ENCODE measurements at places on chromosomes 7 and 10.

- DNase-seq = no peak
- H3K27me3 ChIP-seq = no peaks in the 10 kb centered on the region
- no peak overlapping the region for H3K4me3 ChIP-seq
- peaks cover 21% of the 10 kb centered on the region for H3K4me1 ChIP-seq
Observed at GRCh38 chr7:137975768-137976167, 26.1 kb downstream of the CREB3L2 start.

GRCh38 chr10:8057636-8058273 is 3.3 kb downstream of the GATA3 start:
- H3K27me3 ChIP-seq = no peaks in the 10 kb centered on the region
- peaks cover 56% of the 10 kb centered on the region for H3K4me1 ChIP-seq
- peak; percentile 61 for DNase-seq
- peak overlapping the region; percentile 79 for H3K27ac ChIP-seq
- H3K4me3 ChIP-seq = peak overlapping the region; percentile 91
- H3K36me3 ChIP-seq = peaks cover 19% of the 10 kb centered on the region

- H3K27me3 ChIP-seq = no peaks in the 10 kb centered on the region
- no peaks in the 10 kb centered on the region for H3K36me3 ChIP-seq
- H3K4me1 ChIP-seq = peaks cover 40% of the 10 kb centered on the region
- H3K4me3 ChIP-seq = peak overlapping the region; percentile 63
- no peak for DNase-seq
Observed at GRCh38 chr7:2520761-2521290, 1.3 kb downstream of the LFNG start.

- H3K27ac ChIP-seq = peak overlapping the region; percentile 34
- peak; percentile 81 for DNase-seq
- H3K36me3 ChIP-seq = no peaks in the 10 kb centered on the region
- peaks cover 39% of the 10 kb centered on the region for H3K4me1 ChIP-seq
- H3K4me3 ChIP-seq = peak overlapping the region; percentile 31
Observed at GRCh38 chr10:118041316-118041715, 5.4 kb downstream of the RAB11FIP2 start.

DNA sequence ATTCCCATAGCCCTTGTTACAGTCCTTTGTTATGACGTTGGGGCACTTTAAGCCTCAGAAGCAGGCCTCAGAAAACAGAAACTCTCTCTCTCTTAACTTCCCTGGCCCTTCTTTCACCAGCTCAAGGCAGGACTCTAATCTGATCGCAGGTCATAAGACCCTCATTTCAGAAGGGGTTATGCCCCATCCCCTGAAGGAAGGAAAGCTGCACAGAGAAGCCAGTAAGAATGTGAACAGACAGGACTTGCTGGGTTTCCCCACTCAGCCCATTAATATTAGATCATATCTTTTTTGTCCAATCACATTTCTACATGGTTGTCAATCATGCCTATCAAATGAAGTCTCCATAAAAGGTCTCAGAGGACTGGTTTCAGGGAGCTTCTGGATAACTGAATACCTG is 49.3 kb upstream of the PHF14 start:
- no peaks in the 10 kb centered on the region for H3K27me3 ChIP-seq
- no peak for DNase-seq
- no peaks in the 10 kb centered on the region for H3K36me3 ChIP-seq

DNA sequence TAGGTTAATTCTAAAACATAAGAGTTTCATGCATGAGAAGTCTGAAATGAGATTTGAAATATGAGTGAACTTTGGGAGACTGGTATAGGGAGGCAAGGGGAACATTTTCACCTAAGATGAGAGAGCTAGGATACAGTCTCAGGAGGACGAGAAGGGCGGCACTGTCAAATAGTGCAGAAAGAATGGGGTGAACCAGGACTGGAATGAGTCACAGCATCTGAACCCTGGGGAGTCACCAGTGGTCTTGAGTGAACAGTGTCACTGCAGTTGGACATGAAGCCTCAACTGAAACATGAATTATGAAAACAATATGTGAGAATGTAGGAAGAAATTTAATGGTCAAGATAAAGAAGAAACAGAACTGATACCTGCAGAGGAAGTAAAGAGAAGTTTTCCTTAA is 33.8 kb downstream of the GNG11 start:
- H3K36me3 ChIP-seq = no peaks in the 10 kb centered on the region
- H3K27ac ChIP-seq = no peak overlapping the region
- H3K4me3 ChIP-seq = no peak overlapping the region
- DNase-seq = no peak
- H3K4me1 ChIP-seq = peaks cover 21% of the 10 kb centered on the region

GRCh38 chr10:48240196-48240595 is 34.3 kb downstream of the FRMPD2 start:
- no peaks in the 10 kb centered on the region for H3K27me3 ChIP-seq
- no peak overlapping the region for H3K27ac ChIP-seq
- no peak for DNase-seq
- no peaks in the 10 kb centered on the region for H3K36me3 ChIP-seq
- no peaks in the 10 kb centered on the region for H3K4me1 ChIP-seq

GRCh38 chr10:122279725-122280141 is 8.6 kb downstream of the BTBD16 start:
- DNase-seq = peak; percentile 74
- no peaks in the 10 kb centered on the region for H3K27me3 ChIP-seq
- no peaks in the 10 kb centered on the region for H3K36me3 ChIP-seq
- H3K27ac ChIP-seq = no peak overlapping the region
- H3K4me3 ChIP-seq = no peak overlapping the region

DNA sequence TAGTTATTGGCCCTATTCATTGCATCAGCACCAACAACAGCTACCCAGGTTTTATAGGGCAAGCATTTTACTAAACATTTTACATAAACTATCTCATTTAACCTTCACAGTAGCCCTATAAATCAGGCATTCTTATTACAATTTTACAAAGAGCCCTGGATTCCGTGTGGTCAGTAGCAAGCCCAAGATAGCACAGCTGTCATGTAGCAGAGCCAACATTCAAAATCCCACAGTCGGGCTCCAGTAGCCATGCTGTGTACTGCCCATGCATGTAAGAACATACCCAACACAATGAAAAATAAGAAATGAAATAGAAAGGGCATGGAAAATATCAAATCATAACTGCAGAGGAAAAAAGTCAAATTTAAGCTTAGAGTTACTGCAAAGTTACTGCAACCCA is 102.3 kb downstream of the NPSR1 start:
- no peak overlapping the region for H3K27ac ChIP-seq
- no peaks in the 10 kb centered on the region for H3K4me1 ChIP-seq
- peaks cover 15% of the 10 kb centered on the region for H3K27me3 ChIP-seq
- no peak for DNase-seq
- H3K4me3 ChIP-seq = no peak overlapping the region

DNA sequence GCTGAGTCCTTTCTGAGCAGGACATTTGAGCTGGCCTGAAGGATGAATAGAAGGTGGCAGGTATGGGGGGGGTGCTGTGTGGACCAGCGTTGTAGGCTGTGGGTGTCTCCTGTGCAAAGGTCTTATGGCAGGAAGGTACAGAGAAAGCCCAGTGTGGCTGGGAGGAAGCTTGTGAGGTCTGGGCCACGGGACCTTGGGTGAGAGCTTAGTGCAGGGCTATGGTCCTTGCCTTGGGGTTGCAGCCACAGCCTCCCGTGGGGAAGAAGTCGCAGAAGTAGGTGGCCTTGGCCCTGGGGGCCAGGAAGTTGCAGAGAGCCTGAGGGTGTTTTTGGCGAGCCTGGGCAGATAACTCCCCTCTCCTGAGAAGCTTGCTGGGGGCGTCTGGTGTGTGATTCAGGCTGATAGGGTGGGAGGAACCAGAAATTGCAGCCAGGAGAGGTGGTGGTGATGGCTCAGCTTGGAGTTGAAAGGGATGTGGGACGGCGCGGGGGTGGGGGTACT is 172.0 kb upstream of the TNRC18 start:
- peaks cover 2% of the 10 kb centered on the region for H3K36me3 ChIP-seq
- H3K4me1 ChIP-seq = peaks cover 44% of the 10 kb centered on the region
- peak overlapping the region; percentile 93 for H3K4me3 ChIP-seq
- DNase-seq = no peak
- H3K27ac ChIP-seq = peak overlapping the region; percentile 72

DNA sequence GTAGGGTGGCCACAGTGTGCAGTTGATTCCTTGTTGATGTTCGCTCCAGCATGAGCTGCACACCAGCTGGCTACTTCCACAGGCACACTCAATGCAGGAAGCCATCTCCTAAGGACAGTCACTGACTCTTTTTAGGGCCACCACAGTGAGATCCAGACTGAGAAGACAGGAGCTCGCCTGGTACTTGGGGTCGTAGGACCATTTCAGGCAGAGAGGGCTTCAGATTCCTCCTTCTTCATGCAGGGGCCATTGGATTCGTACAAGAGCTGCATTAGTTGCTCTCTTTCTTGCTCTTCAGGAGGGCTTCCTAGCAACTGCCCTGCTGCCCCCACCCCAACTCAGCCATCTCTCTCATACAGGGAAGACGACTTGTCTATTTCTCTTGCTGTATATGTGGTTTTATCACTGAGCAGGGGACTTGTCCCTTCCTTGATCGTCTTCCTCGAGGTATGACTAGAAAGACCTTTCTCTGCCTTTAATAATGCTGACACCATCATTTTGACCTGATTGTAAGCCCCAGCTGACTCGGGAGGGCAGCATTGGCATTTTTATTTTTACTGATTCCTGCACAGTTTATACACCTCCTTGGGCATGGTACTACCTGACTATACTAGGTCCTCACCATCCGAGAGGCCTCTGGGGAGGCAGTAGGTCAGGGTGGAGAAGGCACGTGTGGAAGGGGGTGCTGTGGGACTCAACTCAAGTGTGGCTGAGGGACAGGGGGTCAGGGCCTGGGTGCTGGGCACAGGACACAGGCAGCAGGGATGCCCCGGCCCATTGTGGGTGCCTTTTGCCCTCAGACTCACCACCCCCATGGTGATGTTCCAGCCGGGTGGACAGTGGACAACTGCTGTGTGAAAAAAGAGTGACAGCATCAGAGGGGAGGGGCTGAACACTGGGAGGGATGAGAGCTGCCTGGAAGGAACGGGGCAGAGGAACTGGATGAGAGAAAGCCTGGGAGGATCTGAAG is 136.7 kb upstream of the ZNF746 start:
- no peak overlapping the region for H3K27ac ChIP-seq
- no peaks in the 10 kb centered on the region for H3K36me3 ChIP-seq
- H3K4me3 ChIP-seq = no peak overlapping the region
- H3K4me1 ChIP-seq = no peaks in the 10 kb centered on the region

- no peaks in the 10 kb centered on the region for H3K36me3 ChIP-seq
- no peak overlapping the region for H3K27ac ChIP-seq
- no peaks in the 10 kb centered on the region for H3K4me1 ChIP-seq
- H3K4me3 ChIP-seq = no peak overlapping the region
- peaks cover 8% of the 10 kb centered on the region for H3K27me3 ChIP-seq
Observed at GRCh38 chr10:33588974-33589600, 254.6 kb upstream of the NRP1 start.

- H3K36me3 ChIP-seq = no peaks in the 10 kb centered on the region
- DNase-seq = peak; percentile 43
- peak overlapping the region; percentile 26 for H3K27ac ChIP-seq
- peaks cover 16% of the 10 kb centered on the region for H3K4me1 ChIP-seq
- H3K4me3 ChIP-seq = no peak overlapping the region
Observed at GRCh38 chr7:127946847-127947246, 84.4 kb downstream of the LRRC4 start.

DNA sequence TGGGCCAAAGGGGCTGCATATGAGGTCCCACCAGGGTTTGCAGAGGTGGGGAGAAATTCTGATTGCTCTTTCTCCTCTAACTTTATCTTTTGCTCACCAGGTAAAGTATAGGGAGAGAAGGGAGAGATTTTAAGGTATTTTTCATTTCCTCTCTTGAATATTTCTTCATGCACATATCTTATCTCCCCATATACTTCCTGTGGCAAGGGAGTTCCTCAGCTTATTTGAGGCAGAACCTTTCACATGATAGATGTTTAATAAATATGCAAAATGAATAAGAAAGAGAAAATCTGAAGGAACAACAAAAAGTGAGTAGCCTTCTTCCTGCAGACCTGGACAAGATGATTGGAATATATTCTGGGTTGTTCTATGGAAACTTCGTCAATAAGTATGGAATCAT is 67.4 kb upstream of the PDCD4 start:
- no peaks in the 10 kb centered on the region for H3K36me3 ChIP-seq
- H3K4me3 ChIP-seq = no peak overlapping the region
- no peaks in the 10 kb centered on the region for H3K27me3 ChIP-seq
- DNase-seq = no peak
- peaks cover 3% of the 10 kb centered on the region for H3K4me1 ChIP-seq

DNA sequence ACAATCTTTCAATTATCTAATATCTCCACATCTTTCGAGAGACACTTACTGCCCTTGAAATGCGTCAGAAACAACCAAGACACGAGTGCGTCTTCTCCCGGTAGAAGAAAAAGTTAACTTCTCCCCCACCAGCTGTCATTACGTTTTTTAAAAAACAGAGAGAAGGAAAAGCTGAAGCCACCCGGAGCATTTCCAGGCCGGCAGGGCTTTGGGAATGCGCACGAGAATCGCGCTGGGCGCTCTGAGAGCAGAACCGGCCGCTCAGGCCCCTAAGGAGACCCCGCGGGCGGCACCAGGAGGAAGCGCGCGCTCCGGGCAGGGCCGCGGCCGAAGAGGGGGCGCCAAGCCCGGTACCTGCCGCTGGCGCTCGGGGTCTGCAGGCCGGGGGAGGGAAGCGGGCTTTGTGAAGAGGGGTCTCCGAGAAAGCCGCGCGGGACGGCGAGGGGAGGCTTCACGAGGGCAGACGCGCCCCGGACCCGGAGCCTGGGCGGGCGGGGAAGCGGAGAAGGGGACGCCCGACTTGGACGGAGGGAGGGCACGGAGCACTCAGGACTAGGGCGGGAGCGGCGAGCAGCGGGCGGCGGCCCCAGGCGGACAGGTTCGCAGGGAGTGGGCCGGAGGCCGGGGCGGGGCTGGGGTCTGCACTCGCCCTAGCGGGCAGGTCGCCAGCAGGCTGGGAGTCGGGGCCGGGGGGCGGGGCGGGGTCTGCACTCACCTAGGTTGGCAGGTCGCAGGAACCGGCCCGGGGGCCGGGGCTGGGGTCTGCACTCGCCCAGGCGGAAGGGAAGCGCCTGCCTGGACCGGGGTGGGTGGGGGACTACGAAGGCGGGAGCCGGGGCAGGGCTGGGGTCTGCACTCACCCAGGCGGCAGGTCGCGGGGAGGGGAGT is 932 bp downstream of the ESYT2 start:
- peak overlapping the region; percentile 66 for H3K27ac ChIP-seq
- DNase-seq = peak; percentile 54
- no peaks in the 10 kb centered on the region for H3K27me3 ChIP-seq

DNA sequence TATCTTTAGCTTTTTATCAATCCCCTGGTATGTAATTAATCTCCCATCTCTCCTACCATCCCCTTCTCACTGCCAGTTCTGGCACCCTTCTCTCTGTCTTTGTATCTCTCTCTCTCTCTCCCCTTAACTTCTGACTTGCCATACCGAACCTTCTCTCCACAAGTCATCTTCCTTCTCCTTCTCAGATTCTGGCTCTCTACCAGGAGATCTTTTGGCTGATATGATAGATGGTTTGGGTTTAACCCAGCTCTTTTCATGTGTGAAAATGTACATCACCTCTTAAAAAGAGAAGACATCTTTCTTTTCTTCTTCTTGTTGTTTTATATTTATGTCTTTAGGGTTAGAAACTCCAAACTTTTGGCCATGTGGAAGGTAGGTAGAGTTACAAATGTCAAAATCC is 196.7 kb downstream of the HGF start:
- H3K27ac ChIP-seq = no peak overlapping the region
- no peaks in the 10 kb centered on the region for H3K27me3 ChIP-seq
- DNase-seq = no peak
- no peak overlapping the region for H3K4me3 ChIP-seq
